ENCODE measurements at places on chromosomes 3 and 15.

- DNase-seq, result no peak
Observed at GRCh38 chr15:48059791-48060190, 61.0 kb upstream of the SLC24A5 start.

DNA sequence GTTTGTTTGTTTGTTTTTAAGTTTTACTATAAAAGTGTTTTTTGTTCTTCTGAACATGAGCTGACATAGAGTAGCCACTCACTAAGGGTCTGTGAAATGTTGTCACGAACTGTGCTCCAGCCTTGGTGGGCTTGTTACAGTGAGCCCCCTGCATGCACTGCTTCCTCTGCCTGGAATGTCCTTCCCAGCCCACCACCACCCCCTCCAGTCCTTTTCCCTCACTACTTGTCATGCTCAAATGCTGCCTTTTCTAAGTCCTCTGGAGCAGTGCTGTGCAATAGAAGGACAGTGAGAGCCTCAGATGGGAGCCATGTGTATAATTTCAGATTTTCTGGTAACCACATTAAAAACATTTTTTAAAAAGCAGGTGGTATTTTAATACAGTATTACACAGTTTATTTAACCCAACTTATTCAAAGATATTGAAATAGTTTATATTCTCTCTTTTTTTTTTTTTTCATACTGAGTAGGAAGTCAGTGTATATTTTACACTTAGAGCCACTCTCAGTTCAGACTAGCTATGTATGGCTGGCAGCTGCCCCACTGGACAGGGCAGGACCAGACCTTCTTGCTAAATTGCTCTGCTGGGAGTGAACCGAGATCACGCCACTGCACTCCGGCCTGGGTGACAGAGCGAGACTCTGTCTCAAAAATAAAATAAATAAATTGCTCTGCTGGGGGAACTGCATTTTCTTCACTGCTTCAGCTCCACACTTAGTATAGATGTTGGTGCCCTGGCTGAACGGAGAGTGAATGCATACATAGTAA is 26.9 kb downstream of the MKRN2OS start:
- DNase-seq, result no peak

- DNase-seq, result no peak
Observed at GRCh38 chr3:62229908-62230307, 143.4 kb downstream of the FEZF2 start.

- DNase-seq, result no peak
Observed at GRCh38 chr15:41983621-41984571, 11.5 kb upstream of the EHD4 start.

DNA sequence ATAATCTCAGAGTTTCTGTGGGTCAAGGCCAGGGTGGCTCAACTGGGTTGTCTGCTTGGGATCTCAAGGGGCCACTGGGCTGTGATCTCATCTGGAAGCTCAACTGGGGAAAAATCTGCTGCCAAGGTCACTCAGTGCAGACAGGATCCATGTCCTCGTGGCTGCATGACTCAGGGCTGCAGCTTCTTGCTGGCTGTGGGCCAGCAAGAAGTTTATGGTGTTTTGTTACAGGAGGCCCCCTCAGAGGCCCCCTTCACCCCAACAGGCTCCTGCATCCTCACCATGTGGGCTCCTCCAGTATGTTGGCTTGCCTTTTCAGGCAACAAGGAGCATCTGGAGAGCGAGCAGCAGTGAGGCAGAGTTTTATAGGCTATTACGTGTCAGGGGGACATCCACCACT is 14.6 kb downstream of the OCA2 start:
- DNase-seq, result no peak

DNA sequence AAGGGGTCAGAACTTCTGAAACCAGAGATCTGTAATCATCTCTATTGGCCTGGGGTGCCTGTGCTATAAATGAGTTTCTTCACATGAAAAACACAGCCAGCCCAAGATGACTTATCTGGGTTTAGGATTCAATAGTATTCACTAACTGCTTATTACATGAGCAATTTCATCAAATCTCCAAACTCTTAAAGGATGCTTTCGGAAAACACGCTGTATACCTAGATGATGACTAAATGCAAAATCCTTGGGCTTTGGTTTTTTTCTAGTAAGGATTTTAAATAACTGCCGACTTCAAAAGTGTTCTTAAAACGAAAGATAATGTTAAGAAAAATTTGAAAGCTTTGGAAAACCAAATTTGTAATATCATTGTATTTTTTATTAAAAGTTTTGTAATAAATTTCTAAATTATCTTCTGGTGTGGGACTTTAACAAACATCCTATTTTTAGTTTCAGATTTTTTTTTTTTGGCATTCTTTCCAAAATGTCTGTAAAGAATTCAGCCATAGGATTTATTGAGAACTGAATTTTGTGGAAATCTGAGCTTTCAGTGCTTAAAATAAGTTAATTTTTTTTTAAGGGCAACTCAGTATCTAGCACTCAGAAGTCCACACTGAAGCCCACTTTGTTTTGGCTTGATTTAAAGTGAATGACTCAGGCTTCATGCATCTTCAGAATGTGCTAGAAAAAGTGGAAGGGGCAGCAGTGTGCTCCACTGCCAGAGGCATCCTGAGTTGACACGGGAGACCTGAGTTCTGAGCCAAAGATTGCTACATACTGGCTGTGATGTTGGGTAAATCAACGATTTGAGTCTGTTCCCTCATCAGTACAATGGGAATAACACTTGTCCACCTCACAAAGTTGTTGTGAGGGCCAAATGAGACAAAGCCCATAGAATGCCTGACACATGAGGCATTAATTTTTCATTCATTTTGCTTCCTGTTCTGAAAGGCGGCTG is 18.7 kb downstream of the TMEM43 start:
- no peak for DNase-seq

GRCh38 chr3:102531686-102532085 is 96.9 kb downstream of the ZPLD1 start:
- DNase-seq, result no peak

DNA sequence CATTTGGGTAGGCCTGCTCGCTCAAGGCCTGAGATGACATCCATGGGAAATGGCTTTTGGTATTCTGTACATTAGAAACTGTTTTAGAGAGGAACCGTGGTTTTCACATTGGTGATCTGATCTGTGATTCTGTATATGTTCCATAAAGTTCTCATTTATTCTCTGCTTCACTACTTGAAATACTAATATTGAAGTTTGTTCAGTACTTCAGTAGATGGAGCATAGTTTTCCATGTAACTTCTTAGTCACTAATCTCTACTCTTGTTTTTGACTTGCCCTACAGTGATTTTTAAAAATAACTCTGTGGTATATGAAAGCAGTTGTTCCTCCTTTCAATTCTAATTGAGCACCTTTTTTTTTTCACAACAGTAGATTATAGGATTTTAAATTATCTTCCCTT is 66.5 kb downstream of the MBNL1 start:
- DNase-seq, result no peak

DNA sequence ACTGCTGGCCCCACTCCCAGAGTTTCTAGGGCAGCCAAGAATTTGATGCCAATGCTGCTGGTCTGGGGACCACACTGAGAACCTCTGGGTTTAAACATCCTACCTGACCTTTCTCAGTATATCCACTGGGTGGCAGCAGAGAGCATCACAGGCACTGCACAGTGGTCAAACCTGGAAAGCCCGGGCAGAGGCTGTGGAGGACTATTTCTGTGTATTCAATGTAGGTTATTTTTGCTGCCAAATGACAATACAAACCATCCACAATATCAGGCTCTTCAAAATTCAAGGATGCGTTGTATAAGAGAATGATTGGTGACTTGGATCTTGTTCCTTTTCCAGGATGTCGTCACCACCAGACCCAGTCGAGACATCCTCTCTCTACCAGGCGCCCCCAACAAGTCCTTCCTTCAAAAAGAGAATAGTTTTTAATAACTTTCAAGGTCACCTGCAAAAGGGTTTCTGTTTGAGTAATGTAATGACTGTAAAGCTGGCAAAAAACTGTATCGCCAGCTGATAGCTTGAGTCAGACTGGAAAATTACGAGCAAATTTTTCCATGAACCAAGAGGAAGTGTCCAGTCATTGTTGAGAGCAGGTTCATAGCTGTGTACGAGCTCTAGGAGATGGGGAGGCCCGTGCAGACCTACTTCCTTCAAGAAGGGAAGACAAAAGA is 30.5 kb upstream of the MYZAP start:
- peak; percentile 31 for DNase-seq

All from CD8-positive, alpha-beta memory T cell (primary cell).